ENCODE measurements at places on chromosomes 12 and 14. TPM values are rescaled to one million over a fixed set of nuclear protein-coding genes. Genes with fewer than 3 reads are reported as not detected.

Gene SPRYD4
- total RNA-seq, result 1.8 TPM

Gene TDRD9
- total RNA-seq, result 0.99 TPM

DNA sequence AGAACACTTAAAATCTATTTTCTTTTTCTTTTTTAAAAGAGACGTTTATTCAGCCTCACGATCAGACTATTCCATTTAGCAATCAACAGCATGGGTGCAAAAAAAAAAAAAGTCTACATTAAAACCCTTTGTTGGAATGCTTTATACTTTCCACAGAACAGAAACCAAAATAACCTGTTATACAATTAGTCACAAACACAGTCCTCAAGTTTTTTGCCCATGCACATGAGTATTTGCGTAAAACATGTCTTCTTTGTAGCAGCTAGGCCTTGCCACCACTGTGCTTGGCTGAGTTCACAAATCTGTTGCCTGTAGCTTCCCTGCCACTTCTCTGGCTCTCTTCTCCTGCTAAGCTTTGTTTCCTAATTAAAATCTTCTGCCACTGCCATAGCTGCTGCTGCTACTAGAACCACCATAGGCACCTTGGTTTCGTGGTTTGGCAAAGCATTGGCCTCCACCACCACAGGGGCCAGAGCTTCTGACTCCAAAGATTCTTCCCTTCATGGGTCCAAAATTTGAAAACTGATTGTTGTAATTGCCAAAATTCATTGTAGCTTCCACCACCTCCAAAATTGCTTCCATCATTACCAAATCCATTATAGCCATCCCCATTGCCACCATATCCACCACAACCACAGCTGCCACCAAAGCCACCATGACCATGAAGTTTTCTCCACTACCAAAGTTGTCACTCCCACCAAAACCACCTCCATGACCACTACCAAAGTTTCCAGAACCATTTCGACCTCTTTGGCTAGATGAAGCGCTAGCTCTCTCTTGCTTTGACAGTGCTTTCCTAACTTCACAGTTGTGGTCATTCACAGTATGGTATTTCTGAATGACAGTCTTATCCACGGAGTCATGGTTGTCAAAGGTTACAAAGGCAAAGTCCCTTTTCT, 38.1 kb downstream of the KLRG1 start:
- no peak for DNase-seq

DNA sequence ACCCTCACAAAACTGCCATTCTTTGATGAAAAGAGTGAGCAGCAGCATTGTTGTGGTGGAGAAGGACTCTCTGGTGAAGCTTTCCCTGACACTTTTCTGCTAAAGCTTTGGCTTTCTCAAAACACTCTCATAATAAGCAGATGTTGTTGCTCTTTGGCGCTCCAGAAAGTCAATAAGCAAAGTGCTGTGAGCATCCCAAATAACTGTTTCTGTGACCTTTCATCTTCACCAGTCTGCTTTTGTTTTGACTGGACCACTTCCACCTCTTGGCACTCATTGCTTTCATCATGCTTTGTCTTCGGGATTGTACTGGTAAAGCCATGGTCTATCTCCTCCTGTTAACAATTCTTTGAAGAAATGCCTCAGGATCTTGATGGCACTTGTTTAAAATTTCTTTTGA, 424.7 kb upstream of the TMPO start:
- DNase-seq, result no peak

- no peak for DNase-seq
Measured at GRCh38 chr12:44847888-44848702, 28.0 kb downstream of the NELL2 start.

- DNase-seq, result no peak
Measured at GRCh38 chr12:92493816-92494215, 209.0 kb upstream of the PLEKHG7 start.

GRCh38 chr12:79522989-79523386, 167.8 kb downstream of the PAWR start:
- DNase-seq, result no peak

DNA sequence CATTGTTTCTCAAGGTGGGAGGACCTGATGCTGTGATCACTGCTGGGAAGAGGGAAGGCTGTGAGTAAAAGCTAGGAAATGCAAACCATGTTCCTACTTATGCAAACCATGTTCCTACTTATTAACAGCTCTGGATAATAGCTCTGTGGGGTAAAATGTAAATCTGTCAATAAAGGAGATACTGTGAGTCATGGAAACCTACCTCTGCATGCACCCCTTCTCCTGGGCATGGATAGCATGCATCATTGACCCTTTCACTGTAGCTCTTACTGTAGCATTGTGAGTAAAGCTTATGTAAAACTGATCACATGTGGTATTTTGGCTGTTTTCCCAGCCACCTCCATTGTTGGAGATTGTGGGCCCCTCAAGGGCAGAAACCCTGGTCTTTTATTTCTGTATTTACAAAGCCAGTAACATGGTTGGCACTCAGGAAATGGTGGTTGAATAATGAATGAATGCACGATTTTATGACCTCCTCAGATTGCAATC, 253.7 kb downstream of the GRIN2B start:
- DNase-seq, result no peak

Measured in lung microvascular endothelial cell (primary cell).